SHP77 treated with DMSO at 0.1 percent for 48 hours (cell line): ENCODE measurements at places on chromosomes 2 and 18.

GRCh38 chr2:12688091-12688490 is 28.6 kb upstream of the TRIB2 start:
- no peak for DNase-seq

DNA sequence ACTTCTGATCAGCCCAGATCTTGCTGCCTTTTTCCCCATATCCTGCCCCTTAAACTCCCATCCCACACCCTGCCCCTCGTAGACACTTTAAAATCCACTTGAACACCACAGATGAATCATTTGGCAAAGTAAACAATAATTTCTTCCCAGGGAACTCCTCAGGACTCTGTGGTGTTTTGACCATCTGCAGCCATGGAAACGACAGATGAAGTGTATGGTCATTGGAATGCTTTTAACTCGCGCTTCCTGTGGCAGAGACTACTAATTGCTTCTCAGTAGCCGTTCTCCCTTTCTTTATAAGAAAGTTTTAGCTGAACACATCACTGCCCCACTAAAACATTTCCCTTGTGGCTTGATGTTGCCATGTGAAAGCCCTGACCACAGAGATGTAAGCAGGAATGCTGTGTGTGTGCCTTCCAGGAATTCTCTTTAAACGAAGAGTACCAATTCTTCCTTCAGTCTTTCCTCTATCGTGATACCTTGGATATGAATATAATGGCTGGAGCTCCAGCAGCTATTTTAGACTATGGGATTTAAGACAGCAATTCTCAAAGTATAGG is 92.7 kb upstream of the PARD3B start:
- DNase-seq: no peak

- no peak for DNase-seq
Observed at GRCh38 chr2:16375351-16375750, 290.3 kb downstream of the CYRIA start.

DNA sequence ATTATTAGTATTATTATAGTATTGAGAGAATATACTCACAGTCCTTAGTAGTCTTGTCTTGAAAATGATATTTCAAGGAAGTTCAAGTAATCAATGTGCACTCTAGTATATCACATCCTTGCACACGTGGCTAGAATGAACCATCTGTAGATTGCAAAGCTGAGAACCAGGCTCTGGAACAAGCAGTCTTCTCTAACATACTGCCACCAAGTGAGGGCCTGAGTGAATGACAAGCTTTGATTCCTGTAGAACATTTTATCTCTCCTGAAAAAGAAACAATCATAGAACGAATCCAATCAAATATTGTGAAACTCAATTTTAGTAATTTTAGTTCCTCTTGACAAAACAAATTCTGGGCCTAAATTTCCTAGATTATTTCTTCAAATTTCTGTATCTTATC is 55.3 kb upstream of the SULT1C3 start:
- DNase-seq: peak; percentile 27

- DNase-seq: no peak
Observed at GRCh38 chr2:130372833-130373807, 17.3 kb downstream of the PTPN18 start.

GRCh38 chr2:134774786-134775641 is 56.2 kb upstream of the TMEM163 start:
- no peak for DNase-seq

GRCh38 chr18:456361-457139 is 44.0 kb downstream of the COLEC12 start:
- no peak for DNase-seq

DNA sequence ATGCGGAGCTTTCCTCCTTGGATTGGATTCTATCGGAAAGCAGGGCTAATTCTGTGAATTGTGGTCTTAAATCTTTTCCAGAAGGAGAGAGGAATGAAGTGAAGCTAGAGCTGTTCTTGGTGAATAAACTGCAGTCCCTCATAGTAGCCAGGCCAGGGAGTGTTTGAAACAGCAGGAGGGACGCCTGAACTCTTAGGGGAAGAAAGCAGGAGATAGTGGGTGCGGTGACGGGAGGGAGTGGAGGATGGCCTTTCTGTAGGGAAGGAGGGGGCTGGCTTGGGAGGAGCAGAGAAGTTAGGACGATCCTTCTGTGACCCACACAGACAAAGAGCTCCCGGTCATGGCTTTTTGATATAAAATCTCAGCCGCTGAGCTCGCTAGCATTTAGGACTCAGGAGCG is 47.5 kb upstream of the KCNF1 start:
- no peak for DNase-seq

DNA sequence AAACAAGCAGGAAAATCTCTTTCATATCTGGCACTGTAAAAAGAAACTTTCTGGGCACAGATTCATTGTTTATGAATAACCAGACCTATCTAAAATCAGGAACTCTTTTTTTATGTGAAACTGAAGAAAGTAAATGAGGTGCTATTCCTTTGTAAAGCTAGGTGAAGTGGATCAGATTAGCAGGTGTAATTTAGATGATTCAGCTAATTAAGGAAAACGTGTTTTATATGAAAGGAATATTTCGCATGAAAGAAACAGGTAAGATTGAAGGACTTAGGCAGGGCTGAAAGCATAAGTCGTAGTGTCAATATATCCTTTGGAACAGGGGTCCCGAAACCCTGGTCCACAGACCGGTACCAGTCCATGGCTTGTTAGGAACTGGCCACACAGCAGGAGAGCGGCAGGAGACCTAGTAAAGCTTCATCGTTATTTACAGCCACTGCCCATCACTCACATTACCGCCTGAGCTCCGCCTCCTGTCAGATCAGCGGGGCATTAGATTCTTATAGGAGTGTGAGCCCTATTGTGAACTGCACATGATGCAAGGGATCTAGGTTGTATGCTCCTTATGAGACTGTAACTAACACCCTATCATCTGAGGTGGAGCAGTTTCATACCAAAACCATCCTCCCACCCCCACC is 20.3 kb upstream of the XIRP2 start:
- DNase-seq: no peak

- no peak for DNase-seq
Observed at GRCh38 chr18:54360406-54360805, 2.7 kb downstream of the C18orf54 start.

GRCh38 chr2:221572821-221573429 is 821 bp upstream of the EPHA4 start:
- no peak for DNase-seq

- DNase-seq: no peak
Observed at GRCh38 chr2:240390091-240391073, 45.1 kb upstream of the GPC1 start.

- no peak for DNase-seq
Observed at GRCh38 chr18:79489899-79490625, 94.3 kb downstream of the NFATC1 start.

DNA sequence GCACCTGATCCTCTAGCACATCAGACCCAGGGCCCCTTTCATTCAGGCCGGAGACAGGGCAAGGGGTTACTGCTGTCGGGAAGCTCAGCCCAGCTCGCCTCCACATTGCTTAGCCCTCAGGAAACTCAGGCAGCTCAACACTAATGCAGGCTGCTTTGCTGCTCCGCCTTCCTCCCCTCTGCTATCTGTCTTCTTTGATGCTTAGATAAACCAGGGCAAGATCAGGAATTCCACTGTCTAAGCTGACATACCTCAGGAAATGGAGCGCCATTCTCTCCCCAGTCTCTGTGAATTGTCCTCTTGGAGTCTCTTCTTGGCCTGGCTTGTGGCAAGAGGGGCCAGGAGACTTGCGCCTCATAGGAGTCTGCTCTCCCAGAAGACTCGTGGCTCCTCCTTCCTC is 25.5 kb upstream of the EXOC6B start:
- DNase-seq: no peak

- no peak for DNase-seq
Observed at GRCh38 chr2:240244543-240244942, 104.1 kb upstream of the OTOS start.

GRCh38 chr18:13629841-13630715 is 96.3 kb downstream of the FAM210A start:
- no peak for DNase-seq

GRCh38 chr2:117126656-117127055 is 687.8 kb upstream of the DDX18 start:
- DNase-seq: no peak

- DNase-seq: no peak
Observed at GRCh38 chr18:3758531-3758930, 308.6 kb downstream of the TGIF1 start.

GRCh38 chr18:48132797-48133655 is 202.6 kb upstream of the SMAD2 start:
- no peak for DNase-seq

DNA sequence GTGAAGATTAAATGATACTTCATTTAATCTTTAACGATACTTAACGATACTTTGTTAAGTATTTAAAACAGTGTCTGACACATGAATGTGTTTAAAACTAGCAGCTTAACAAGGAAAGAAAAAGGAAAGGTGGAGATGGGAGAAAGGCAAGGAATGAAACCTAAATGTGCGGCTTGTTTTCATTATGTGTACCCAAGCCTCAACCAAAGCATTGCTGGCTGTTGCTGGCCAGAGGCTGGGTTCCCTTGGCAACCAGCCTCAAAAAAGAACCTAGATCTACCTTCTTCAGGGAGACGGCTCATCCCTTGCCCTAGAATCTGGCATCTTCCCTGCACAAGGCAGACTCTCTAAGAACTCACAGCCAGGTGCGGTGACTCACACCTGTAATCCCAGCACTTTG is 13.8 kb upstream of the PCBP1 start:
- no peak for DNase-seq

DNA sequence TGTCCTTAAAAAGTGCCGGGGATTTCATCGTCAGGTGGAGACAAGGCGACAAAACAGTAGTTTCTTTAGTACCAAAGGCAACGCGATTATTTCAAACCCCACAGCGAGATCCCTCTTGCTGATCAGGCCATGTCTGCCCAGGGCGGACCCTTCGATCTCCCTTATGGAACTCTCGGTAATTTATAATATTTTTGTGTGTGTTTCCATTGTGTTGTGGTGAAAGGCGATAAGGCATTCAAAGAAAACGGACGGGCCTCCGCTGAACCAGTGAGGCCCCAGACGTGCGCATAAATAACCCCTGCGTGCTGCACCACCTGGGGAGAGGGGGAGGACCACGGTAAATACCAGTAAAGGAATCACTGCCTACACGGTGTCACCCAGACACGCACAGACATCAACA is 1.4 kb upstream of the GAD1 start:
- no peak for DNase-seq

DNA sequence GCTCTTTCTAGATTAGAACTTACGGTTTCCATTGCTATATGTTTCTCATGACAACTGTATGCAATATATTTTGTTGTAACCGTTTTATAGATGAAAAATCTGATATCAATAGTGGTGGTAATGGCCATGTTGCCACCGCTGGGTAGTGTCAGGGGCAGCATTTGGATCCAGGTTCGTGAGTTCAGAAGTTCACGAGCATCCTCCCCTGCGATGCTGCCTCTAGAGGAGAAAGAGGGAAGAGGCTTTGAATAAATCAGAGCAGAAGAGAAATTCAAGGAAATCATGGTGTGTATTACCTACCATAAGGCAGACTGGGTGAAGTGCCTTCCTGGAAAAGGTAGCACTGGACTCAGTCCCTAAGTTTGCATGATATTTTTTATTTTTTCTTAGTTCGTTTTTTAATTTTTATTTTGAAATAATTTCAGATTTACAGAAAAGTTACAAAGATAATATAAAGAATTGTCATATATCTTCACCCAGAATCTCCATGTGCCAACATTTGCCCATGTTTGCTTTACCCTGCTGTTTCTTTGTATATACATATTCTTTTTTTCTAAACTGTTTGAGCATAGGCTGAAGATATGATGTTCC is 3.3 kb upstream of the ZBTB7C start:
- peak; percentile 69 for DNase-seq

DNA sequence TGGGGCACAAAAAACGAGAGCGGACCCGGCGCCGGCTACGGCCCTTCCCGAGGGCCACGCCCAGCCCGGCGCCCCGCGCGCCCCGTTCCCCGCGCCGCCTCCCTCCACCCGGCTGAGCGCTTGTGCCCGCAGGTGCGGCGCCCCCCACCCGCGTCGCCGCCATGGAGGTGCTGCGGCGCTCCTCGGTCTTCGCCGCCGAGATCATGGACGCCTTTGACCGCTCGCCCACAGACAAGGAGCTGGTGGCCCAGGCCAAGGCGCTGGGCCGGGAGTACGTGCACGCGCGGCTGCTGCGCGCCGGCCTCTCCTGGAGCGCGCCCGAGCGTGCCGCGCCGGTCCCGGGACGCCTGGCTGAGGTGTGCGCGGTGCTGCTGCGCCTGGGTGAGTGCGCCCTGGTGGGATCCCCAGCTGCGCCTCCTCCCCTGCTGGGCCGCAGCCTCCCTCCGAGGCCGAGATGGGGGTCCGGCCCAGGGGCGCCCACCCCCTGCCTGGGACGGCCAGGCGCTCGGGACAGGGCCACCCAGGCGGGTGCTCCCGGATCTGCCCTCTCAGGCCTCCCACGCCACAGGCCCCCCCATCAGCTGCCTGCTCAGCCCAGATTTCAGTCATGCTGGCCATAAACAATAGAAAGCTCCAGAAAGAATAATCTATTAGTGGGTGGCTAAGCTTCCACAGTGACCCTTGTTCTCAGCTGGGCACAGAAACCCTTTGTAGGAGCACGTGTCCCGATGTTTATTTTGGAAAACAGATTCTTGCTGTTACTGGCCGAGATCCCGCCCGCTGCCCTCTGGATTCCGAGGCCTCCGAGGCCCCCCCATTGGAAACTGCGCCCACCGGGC is 997 bp downstream of the BOK start:
- DNase-seq: no peak

GRCh38 chr2:10584843-10585475 is 104.8 kb downstream of the NOL10 start:
- DNase-seq: no peak

DNA sequence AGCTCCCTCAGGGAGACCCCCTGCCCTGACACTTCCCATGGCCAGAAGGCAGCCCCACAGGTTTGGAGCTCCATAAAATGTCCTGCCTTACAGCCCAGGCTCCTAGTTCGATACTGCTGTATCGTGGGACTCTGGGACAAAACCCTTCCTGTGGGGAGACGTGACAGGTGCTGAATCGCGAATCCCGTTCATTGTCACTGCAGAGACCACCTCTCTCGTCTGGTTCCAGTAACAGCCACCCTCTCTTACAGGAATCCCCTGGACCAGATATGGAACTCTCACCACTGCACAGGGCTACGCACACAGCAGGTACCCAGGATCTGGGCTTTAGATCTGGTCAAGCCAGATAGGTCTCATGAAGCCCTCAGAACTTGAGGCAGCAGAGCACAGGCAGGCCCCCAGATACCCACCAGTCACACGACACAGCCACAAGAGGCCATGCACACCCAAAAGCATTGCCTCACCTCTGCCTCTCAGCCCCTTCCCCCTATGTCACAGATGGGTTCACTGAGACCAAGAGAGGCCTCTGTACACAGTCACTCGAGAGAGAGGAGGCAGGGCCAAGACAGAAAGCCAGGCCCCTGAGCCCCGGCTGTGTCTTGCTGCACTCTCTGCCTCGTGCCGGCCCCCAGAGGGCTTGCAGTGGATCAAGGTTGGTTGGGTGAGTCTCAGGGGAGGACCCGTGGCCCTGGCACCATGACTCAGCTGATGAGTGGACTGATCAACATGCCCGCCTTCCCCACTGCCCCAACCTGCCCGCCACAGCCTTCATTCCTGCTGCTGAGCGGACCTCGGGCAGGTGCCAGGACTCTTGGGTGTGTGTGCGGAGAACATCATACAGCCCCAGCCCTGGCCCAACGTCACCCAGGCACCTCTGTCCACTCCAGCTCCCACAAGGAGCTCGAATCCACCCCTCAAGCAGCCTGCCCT is 7.6 kb downstream of the SDC1 start:
- no peak for DNase-seq
